Stimulated activated CD8-positive, alpha-beta memory T cell treated with anti-CD3 and anti-CD28 coated beads, Interleukin-7, amount 100 ng/mL, for 48 hours (primary cell): ENCODE measurements at places on chromosomes 4 and X.

- DNase-seq, result no peak
Measured at GRCh38 chrX:38206542-38206941, 14.1 kb downstream of the SRPX start.

GRCh38 chr4:56324011-56324610, 63.2 kb downstream of the AASDH start:
- DNase-seq, result no peak

DNA sequence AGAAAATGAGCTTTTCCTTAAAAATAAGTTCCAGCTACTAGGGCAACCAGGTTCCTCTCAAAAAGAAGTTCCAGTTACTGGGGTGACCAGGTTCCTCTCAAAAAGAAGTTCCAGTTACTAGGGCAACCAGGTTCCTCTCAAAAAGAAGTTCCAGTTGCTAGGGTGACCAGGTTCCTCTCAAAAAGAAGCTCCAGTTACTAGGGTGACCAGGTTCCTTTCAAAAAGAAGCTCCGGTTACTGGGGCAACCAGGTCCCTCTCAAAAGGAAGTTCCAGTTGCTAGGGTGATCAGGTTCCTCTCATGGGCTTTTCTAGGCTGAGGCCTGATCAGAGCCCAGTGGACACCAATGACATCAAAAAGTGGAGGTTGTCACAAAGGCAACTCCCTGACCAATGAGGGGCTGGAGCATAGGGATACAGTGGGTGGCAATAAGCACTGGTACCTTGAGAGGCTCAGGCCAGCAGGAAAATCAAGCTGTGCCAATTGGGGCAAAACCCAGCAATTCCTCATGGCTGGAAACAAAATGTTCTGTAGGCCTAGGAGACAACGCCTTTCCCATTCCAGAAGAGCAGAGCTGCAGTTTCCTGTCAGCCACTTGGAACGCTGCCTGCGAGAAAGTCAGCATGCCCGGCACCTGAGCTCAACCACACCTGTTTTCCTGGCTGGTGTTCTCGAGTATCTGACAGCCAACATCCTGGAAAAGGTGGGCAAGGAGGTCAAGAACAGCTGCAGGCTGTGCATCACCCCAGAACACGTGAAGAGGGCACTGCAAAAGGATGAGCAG, 12.3 kb upstream of the SYTL5 start:
- DNase-seq, result no peak

DNA sequence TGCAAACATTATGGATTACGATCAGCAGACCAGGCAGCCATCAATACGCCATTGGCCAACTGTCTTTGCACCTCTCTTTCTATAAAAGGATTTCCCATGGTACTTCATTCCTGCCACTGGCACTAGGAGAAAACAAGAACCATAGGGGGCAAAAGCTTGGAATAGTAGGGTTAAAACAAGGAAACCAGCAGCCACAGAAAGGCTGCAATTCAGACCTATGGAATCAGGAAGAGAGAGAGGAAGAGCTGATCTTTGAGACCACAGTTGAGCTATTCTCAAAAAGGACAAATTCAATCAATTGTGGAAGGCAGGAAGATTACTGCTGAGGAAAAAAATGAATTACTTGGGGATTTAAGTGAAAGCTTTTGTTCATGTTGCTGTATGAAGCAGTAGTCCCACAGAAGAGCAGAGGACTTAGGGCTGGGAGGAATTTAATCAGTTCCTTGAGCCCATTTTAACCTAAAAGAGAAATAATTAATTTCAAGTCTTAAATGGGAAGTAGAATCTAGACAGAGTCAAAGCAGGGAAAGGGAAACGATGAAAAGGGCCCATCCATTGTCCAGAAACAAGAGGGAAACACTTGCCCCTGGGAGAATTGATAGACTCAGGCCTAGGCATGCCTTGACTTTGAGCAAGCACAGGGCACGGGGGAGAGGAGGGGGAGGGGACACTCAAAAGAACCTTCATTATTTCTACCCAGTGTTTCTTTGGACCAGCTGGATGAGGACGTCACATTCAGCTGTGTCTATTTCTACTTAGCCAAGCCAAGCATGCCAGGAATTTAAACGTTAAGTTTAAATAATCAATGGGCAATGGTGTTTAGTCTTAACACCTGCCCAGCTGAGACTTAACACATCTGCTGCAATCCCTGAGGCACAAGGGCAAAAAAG, 50.7 kb downstream of the SCD5 start:
- DNase-seq, result no peak

DNA sequence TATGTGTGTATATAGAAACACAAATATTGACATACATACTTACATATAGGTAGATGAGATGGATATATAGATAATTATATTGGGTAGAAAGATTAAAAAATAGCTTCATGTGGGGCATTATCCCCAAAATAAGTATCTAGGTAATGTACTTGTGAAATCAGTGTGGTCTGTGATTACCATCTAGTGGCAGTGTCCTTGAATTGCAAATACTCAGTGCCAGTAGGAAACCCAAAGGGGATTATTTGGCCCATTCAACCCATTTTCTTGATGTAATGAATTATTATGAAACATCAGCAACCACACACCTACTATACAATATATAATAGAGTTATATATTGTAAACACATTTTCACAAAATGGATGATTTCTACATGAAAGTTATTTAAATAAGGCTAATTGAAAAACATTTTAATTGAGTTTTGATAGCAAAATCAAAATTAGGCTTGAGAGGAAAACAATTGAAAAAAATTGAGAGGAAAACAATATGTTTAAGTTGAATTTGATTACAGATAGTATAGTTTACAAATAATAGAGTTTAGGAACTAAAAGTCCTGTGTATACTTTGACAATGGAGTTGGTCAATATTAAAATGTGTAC, 389.4 kb downstream of the GALNTL6 start:
- no peak for DNase-seq

DNA sequence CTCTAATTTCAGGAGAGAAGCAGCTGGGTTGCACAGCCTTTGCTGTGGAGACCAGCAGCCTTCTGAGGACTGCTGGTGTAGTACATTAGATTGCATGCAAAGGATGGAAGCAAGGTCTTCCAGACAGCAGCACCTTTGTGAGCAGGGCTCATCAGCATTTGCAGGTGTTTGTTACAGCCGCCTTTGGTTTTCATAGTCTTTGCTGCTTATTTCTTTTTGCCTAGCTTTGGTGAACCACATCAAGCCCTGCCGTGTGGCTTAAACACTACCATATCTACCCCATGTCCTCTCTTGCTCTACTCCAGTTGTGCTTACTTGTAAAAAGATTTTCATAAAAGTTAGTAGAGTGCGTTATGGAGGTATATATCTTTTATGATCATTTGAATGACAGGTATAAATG, 57.5 kb downstream of the MTM1 start:
- no peak for DNase-seq

DNA sequence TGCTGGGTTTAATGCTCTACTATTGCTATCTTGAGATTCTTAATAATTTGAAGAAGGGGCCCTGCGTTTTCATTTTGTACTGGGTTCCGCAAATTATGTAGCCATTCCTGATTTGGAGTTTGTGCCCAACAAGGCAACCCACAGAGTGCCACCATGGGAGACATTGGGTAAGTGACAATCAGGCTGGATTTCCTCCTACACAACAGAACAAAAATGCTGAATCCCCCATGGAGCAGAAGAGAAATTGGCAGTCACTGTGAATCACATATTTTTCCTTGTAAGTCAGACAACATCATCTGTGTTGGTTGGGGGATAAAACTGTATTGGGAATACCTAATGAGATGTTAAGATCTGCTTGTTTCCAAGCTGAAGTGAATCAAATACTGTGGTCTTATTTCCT, 80.9 kb downstream of the CNGA2 start:
- DNase-seq, result no peak

GRCh38 chr4:170388255-170388654, 298.5 kb upstream of the AADAT start:
- DNase-seq, result no peak

DNA sequence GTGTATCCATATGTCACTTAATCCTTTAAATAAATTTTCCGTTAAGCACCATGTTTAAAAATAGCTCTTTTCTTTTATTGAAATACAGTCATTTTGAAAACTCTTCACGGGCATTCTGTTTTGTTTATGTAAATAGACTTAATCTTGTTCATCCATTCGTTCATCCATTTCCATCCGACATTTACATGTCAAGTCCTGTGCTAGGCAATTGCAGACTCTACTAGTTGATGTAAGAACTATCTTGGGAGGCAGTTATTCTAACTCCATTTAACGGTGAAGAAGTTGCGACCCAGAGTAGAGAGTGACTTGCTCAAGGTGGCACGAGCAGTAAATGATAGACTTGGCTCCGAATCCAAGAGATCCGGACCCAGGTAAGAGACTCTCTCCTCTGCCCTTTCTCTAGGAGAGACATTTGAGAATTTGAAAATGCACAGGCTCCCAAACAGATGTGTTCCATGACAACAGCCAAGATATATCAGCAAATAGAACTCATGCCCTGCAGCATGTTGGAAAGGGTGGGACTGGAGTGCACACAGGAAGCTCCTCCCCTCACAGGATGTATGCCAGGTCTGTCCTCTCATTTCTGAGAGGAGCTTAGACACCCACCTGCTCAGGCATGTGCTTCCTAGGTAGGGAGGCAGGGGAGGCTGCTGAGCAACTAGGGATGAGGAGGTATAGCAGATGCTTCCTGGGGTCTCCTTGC, 64.5 kb downstream of the DRD5 start:
- DNase-seq, result no peak

GRCh38 chr4:147056940-147057610, 111.4 kb upstream of the TTC29 start:
- no peak for DNase-seq

DNA sequence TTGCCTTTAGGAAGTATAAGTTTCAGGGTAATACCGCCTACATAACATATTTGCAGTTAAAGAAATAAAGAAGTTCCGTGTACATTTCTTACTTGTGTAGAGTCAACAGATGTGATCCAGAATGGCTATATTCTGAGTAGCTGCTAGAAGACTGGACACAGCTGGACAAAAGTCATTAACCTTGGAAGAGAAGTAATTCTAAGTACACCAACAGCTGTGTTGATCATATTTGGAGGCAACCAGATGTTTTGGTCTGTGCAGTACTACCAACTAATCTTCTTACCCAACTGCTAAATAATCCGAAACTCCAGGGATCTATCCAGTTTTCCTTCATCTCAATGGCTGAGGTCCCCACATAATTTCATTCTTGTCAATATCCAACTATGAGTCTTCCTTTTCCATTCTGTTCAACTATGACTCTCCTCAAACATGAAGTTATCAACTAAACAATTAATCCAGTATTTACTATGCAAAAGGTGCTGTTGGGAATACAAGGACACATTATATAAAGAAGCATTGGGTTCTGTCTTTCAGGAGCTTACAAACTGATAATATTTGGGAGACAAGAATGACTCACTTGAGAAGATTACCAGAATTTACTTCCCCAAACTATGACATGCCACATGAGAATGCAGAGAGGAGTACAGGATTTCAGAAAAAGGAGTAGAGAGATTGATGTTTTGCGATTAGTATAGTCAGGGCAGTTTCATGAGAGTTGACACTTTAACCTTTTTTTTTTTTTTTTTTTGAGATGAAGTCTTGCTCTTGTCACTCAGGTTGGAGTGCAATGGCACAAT, 78.2 kb downstream of the COL4A6 start:
- DNase-seq, result no peak

GRCh38 chr4:126750723-126751122, 882.0 kb upstream of the INTU start:
- no peak for DNase-seq

DNA sequence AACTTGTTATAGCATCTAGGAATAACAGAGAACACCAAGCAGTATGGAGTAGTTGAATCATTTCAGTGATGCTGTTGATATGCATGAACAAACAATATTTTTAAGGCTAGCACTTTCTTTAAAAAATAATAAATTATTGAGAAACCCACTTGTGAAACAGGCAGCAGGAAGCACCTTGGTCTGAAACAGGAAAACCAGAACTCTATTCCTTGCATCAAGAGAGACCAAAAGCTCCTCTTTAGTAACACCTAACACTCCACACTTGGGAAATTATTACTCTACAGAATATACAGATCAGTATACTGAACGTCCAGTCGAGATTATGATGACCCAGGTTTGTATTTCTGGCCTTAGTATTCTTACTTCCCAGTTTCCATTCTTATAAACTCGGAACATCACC, 129.0 kb downstream of the ARAP2 start:
- no peak for DNase-seq

DNA sequence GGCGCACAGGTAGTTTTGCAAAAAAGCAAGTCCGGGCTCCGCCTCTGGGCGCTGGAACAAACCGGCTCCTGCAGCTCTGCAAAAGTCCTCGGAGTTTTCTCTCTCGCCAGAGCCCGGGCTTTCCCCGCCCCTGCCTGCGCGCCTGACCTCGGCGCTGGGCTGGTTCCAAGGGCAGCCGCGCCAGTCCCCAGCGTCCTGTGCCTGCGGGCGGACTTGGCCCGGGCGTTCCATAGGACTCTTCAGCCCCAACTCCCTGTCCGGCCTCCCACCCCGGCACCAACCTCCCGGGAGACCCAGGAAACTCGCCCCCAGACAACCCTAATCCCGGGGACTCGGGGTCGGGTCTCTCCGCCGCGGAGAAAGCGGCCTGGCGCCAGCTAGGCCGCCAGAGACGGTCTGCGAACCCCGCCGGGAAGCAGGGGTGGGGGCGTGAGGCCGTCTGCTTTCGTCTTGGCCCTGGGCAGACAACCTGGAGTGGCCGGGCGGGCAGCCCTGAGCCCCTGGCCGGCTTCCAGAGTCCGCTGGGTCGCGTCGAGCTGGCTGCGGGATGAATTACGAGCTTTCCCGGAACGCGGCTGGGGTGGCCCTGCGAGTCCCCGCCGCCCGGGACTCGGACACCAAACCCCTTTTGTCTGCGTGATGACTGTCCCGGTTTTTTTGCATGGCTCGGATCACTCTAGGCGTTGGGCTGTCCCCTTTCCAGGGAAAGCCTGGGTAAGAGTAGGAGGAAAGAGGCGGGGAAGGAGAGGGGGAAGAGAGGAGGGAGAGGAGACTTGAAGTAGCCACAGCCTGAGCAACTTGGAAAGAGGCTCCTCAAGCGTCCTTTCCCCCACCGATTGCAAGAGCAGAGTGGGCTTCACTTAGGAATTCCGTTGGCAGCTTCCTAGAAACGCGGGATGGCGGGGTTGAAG, 916 bp downstream of the MXRA5 start:
- no peak for DNase-seq

DNA sequence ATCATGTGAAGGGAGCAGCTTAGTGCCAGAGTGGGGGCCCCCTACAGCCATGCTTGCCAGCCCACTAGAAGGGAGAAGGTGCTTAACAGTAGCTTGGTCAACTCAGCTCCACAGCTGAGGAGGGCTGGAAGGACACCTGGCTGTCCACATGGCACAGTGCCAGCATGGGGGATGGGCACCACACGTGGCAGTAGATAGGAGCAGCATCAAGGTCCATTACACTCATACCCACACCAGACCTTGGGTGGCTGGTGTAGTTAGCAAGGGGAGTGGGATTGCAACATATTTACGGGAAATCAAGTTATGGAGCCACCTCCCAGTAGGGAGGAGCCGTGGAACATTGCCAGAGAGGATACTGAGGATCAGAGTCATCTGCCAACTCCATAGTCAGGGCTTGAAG, 37.9 kb upstream of the SLC4A4 start:
- DNase-seq, result no peak

DNA sequence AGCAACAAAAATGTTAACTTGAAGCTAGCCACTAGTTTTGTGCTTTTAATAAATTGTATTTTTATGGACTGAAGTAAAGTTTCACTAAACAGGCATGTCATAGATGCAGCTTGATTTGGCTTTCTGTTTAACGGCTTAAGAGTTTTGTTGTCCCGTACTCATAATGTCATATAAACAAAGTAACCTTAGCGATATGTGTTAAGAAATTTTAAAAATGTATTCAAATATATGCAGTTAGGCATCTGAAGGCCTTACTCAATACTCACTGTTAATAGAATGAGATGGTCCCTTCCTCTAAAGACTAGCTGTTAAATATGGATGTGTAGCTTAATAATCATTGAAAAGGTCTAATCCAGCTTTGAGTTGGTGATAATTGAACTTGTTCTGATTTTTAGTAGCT, 1.0 kb upstream of the SCLT1 start:
- DNase-seq, result no peak
